ENCODE measurements at places on chromosomes 1 and 21.

GRCh38 chr1:175009532-175009931 is 9.8 kb downstream of the CACYBP start:
- no peak for DNase-seq

GRCh38 chr1:230515451-230516145 is 89.5 kb upstream of the PGBD5 start:
- DNase-seq, result no peak

DNA sequence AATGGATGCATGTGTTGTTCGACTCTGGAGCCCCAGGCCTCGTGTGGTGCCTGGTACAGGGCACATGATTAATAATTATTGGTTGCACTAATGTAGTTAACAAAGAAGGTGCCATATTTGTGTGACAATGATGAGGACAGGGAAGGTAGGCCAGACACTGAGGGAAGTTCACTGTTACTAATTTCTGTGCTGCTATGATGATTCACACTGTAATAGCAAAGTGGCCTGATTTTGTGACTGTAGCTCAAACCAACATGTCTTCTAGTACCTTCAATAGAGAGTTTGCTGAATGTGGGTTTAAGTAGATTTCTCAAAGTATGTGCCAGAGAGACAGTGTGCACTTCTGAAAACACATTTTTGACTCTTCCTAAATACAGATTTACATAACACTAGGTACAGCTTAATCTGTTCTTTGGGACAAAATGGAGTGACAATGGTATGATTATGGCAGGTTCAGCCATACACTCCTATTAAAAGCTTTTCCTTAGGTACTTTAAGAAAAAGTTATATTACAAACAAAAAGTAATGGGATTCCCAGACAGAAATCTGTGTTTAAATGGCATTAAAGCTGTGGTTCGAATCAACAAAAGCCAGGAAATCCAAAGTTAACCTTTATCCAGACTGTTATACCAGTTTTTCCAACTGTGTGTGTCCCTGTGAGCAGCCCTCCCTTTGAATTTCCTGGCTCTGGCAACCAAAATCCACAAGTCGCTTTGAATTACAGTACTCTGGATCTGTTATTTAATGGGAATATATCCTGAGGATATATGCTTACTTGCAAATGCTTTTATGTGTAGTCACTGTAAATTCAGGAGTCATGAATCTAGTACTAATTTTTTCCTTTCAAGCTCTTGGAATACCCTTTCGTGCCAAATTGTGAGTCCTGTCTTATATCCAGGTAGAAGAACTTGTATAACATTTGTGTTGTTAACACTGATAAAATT is 277.1 kb upstream of the SGIP1 start:
- DNase-seq, result no peak

DNA sequence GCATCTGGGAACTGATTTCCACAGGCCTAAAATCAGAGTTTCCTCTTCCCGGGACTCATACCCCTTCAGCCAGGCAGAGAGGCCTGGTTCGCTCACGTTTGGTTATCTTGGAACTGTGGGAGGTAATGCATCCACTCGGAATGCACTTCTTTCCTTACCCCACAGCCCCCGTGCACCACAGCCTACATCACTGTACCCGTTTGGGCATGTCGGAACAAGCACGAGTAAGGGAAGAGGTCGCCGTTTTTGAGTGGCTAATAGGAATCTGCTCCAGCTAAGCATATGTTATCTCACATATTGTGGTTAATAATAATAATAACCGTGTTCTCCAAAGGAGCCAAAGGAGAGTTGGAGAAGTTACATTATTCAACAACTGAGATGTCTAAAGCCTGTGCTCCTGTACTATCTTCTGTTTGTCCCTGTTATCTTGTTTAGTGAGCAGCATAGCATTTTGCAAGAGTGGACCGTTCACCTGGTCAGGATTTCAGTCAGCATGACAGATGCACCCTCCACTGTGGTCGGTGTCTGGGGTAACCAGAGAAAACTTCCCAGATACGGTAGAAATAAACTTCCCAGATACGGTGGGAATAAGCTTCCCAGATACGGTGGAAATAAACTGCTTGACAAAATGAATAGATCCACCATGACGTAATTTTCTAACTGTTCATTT is 198.6 kb downstream of the SDCCAG8 start:
- DNase-seq, result no peak

DNA sequence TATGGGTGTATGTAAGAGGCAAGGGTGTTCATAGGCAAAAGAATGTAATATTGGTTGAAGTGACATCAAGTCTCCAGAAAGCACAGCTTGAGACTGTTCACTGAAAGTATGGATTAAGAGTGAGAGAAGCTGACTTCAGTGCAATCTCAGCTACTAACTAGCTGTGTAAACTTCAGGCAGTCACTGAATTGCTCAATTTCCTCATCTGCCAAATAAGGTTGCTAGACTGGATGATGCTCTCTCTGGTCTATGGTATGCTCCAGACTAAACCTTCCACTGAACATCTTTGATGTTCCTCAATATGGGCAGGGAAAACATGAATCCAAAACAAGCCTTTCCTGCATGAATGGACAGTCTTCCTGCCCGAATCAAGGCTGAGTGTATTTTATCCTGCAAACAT is 111.8 kb upstream of the USH2A start:
- no peak for DNase-seq

DNA sequence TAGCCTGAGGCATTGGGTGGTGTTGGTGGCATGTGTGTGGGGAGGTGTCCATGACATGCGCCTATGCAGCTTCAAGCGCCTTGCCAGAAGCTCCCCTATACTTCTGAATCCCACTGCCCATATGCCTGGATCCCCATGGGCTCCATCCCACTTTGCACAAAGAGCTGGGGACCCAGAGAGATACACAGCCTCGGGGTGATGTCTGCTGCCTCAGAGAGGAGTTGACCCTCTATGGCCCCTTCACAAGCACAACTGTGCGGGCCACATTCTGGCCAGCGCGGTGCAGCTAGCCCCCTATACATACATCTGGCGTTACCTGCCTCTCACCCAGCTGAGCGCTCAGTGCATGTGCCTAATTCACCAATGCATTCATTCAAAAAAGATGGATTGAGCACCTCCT is 9.6 kb upstream of the PTPRF start:
- DNase-seq, result no peak

GRCh38 chr21:33578959-33579542 is 9.4 kb downstream of the DONSON start:
- peak; percentile 24 for DNase-seq

DNA sequence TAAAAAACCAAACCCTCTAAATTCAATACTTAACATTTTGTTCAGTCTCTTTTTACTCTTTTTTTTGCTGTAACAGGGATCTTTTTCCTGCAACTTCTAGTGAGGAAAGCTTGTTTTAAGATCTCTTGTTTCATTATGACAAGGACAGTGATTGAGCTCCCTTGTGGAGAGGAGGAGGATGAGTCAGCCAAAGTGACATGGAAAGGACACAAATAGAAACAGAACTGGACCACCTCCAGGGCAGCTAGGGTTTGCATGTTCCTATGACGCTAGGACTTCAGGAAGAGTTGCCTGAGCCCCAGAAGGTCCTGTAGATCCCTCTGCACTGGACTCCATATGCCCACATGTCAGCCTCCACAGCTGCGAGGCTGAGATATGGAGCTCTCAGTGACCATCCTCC is 212.6 kb upstream of the FAM78B start:
- DNase-seq, result no peak

All from epithelial cell of prostate (primary cell).